Endothelial cell (in vitro differentiated cells): ENCODE measurements at places on chromosomes 1 and 21. TPM values are rescaled to one million over a fixed set of nuclear protein-coding genes. Genes with fewer than 3 reads are reported as not detected.

GRCh38 chr1:232511172-232511571 lies 118.8 kb downstream of the SIPA1L2 start:
- no peak for DNase-seq

DNA sequence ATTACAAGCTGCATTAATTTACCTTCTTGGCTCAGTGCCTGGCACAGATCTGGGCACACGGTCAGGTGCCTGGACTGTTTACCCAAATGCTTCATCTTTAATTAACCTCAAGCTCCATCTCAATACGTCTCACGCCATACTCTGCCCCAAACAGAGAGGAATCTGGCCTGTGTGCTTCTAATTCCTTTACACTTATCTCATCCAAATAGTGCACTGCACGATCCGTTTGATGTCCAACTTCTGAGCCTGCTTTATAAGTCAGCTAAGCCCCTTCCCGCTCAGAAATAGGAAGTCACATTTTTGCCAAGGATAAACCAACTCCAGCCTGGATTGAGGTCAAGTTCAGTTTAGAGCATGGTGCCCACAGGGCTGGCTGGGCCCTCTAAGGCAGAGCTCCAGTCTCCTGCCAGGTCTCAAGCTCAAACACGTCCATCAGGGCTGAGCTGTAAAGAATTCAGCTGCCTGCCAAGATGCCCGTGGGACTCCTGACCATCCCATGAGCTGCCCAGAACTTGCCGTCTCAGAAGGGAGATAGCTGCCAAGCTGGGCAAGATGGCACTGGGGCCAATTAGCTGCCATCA lies 233.5 kb downstream of the TRABD2B start:
- no peak for DNase-seq

DNA sequence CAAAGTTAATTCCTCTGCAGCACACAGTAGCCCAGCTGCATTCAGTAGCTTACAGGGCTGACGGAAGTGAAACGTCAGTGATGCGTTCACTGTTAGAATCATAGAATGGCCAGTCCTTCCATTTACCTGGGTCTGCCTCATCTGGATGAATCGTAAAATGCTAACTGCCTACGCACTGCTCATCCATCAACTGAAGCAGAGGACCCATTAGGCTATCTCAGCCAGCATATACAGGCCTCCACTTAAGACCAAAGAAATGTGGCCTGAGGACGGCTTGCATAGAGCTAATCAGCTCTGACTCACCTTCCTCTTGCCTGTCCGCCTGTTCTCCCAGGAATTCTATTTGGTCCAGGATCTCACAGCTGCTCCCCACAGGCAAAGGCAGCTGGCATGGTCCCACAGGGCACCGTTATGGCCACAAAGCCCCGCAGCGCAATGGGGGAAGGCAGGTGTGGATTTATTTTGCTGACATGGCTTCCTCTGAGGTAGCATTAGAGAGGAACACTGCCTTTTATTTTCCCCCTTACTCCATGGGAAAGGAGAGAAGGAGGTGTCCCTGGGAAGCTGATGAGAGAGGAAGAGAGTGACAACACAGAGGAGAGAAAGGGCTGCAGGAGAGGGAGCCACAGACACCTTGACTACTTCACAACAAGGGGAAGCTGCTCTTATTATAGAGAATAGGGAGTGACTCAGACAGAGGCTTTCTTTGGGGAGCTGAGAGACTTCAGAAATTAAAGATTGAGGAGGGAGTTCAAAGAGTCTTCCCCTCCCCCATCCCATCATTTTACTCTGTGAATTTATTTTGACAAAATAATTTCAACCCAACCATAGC lies 177.6 kb downstream of the HHIPL2 start:
- DNase-seq, result no peak

DNA sequence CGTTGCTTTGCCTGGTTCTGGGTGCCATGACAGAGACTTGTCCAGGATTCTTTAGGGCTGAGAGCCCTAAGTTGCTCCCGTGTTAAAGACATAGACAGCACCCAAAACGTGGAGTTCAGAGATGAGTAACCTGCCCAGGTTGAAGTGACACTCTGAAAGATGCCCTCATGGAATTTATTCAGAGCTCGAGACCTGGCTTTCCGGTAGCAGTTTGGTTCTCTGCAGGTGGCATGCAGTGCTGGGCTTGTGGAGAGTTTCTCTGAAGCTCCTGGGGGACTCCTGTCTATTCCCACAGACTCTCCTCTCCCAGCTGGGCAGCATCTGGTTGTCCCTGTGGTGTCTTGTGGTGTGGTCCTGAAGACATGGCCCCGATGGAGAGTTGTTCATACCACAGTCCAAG lies 241.0 kb downstream of the RHOU start:
- no peak for DNase-seq

- no peak for DNase-seq
Observed at GRCh38 chr21:29125979-29126378, 4.5 kb upstream of the MAP3K7CL start.

- DNase-seq, result no peak
Observed at GRCh38 chr1:171902527-171902926, 61.2 kb downstream of the DNM3 start.

GRCh38 chr1:153651771-153652170 lies 6.7 kb upstream of the SNAPIN start:
- DNase-seq, result no peak

DNA sequence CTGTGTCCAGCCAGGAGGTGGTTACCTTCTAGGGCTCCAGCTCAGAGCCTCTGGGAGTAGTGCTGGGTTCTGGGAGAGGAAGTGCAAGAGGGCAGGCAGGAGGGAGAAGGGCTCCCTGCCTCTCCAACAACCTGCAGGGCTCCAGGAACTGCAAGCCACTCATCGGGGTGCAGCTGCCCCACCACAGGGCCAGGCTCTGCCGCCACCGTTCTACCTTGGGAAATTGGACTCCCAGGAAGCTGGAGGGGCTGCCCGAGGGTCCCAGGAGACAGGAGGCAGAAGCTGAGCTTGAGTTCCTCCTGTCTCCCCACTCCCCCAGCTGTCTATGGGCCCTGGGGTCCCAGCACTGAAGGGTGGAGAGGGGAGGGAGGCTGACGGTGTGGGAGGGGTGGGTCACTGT lies 7.4 kb upstream of the PRDM16 start:
- DNase-seq, result no peak

- DNase-seq, result no peak
Observed at GRCh38 chr1:44964396-44964795, 22.0 kb downstream of the EIF2B3 start.

GRCh38 chr1:89279011-89279466 lies 6.4 kb upstream of the GBP5 start:
- no peak for DNase-seq

DNA sequence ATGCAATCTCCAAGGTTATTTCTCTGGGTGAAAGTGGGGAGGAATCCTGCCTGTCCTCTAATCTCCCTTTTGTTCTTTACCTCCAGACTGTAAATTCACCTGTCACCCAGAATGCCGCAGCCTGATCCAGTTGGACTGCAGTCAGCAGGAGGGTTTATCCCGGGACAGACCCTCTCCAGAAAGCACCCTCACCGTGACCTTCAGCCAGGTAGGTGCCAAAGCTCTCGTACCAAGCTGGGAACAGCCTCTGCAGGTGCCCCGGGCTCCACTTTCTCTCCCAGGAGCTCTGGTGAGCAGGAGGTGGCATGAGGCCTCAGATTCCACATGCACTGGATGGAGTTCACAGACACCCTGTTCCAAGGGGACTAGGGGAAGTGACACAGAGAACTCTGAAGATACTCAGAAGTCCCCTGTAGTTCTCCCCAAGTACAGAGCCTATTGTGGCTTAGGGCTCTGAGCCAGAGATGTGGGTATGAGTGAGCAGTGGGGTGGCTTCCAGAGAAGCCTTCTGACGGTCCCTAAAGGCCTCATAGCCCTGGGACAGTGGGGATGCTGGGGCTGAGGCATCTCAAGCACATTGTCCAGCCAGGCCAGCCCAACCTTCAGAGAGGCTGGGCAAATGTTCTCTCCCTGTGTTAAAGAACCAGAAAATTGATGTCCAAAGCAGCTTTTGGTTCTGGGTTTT lies 30.9 kb downstream of the RASSF5 start:
- no peak for DNase-seq

DNA sequence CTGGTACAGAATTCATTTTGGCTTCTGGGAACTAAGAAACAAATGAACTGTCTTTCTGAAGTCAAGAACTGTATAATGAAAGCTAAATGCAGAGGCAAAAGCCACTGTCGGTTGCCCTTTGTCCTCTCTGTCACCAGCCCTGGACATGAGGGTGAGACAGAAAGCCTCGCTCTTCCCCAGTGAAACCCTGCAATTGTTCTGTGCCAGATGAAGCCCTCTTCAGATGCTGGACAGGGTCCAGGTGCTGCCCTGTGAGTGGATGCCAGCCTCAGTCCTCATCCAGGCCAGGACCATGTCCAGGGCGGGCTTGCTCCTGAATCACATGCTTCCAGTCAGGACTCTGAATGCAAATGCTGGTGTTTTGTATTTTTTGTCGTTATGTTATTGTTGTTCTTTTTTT lies 138.7 kb downstream of the RUNX1 start:
- DNase-seq, result no peak

GRCh38 chr1:18192182-18192581 lies 84.6 kb downstream of the IGSF21 start:
- DNase-seq, result no peak

GRCh38 chr1:61332196-61332753 lies 249.9 kb downstream of the NFIA start:
- no peak for DNase-seq

GRCh38 chr1:231926340-231926739 lies 299.8 kb downstream of the DISC1 start:
- no peak for DNase-seq

DNA sequence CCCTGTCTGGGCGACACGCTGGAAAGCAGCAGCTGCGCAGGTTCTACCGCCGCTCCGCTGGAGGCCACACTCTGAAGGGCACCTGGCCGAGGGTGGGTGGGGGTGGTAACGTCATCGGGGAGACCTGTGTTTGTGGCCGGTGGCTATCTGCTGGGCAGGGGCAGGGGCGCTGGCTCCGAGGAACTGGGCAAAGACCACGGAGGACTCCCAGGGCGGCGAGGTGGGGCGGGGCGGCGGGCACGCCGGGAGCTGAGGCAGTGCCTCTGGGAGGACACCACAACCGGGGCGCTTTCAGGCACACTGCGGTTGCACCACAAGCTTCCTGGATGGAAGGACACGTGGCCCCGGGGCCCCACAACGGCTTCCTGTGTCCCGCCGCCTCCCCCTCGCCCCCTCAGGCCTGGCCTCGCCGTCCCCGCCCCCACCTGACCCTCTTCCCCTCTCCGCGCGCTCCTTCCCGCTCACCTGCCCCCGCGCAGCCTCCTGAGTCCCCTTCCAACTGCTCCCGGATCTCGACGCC lies 3.3 kb upstream of the DENND2D start:
- no peak for DNase-seq

Gene CYP4Z1
- total RNA-seq, result not detected

Gene ATP1A4
- total RNA-seq, result not detected

Gene CD34
- 277 TPM for total RNA-seq

Gene GOLT1A
- total RNA-seq, result 0.51 TPM

Gene CFAP74
- total RNA-seq, result not detected

Gene AMY1A
- total RNA-seq, result not detected

Gene CDC20
- total RNA-seq, result 24.3 TPM
